Cardiac septum (tissue), 1 donor: ENCODE measurements at places on chromosomes 1 and 21. TPM values are rescaled to one million over a fixed set of nuclear protein-coding genes. Genes with fewer than 3 reads are reported as not detected.

SUSD4 gene
- 6.4 TPM for total RNA-seq

LEMD1 gene
- total RNA-seq: not detected

ATP1A4 gene
- 1.0 TPM for total RNA-seq

HORMAD1 gene
- not detected for total RNA-seq

LRRC38 gene
- total RNA-seq: 0.73 TPM

FNDC10 gene
- total RNA-seq: 1.7 TPM

S100A8 gene
- 71.3 TPM for total RNA-seq
